Activated CD4-positive, alpha-beta T cell treated with anti-CD3 and anti-CD28 coated beads for 1 hour (primary cell): ENCODE measurements at places on chromosomes 13 and 19.

DNA sequence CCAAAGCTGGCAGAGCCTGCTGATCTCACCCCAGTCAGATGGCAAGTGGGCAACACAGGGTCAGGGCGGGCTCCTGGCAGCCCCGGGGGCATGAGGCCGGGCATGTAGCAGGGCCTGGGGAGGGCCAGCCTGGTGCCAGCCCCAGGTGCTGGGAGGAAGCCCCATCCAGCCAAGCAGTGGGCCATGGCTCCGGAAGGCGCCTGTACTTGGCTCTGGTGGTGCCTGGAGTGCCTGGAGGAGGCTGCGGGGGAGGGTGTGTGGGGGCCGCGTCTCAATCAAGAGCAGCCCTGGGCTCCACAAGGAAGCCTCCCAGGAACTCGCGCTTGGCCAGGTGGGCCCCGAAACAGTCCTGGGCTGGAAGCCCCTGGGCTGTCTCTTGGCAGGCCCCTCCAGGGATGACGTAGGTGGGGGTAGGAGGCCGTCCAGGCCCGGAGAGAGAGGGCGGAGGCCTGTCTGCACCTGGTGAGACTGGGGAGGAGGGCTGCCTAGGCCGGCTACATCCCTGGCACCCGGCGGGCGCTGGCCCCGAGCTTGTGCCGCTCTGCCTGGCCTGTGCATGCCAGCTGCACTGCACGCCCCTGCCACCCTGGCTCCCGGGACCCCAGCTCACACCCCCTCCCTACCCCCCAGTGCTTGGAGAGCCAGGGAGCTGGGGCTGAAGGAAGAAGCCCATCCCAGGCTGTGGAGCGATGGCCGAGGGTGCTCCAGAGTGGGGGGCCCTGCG lies 45.9 kb downstream of the COMP start:
- DNase-seq: no peak

- no peak for DNase-seq
Measured at GRCh38 chr13:41364043-41364442, 53.0 kb downstream of the NAA16 start.

DNA sequence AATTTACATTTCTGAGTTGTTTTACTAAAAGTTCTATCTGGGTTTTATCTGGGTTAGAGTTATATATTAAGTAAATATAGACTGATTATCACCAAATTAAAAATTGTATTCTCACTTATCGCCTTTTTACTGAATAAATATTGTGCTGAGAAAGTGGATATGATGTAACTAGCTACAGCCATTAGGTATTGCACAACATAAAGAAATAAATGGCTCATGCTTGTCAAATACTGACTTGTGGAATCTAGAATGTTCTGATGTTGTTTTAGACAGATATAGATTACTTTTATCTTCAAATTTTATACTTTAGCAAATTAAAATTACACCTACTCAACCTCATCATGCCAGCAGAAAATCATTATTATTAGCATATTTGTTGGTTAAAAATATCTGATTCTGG lies 1277.1 kb upstream of the MIR17HG start:
- no peak for DNase-seq

- no peak for DNase-seq
Measured at GRCh38 chr13:99053636-99054233, 75.9 kb upstream of the DOCK9 start.

DNA sequence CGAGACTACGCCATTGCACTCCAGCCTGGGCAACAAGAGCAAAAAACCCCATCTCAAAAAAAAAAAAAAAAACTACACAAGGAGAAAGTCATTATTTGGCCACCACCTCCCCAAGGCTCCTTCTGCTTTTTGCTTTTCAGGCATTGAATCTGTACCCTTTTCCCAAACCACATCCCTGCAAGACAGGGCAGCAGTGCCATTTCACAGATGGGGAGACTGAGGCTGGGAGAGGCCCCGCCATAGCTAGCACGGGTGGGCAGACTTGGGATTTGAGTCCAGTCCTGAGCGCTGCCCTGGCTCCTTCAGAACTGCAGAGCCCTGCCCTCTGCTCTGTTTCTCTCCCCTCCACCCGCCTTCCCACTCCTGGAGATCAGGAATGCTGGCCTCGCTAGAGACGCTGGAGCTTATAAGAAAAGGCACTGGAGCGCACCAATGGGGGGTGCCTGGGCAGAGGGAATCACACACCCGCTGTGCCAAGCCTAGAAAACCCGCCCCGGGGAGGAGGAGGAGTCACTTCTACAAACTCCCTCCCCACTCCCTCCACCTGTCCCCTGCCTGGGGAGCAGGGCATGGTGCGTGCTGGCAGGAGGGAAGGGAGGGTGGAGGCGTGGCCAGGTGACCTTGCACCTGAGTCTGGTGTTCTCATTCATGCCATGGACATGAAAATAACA lies 17.6 kb downstream of the TJP3 start:
- no peak for DNase-seq

GRCh38 chr19:1106841-1107660 lies 3.3 kb downstream of the GPX4 start:
- DNase-seq: no peak

- DNase-seq: no peak
Measured at GRCh38 chr19:30333291-30334065, 38.7 kb upstream of the ZNF536 start.

DNA sequence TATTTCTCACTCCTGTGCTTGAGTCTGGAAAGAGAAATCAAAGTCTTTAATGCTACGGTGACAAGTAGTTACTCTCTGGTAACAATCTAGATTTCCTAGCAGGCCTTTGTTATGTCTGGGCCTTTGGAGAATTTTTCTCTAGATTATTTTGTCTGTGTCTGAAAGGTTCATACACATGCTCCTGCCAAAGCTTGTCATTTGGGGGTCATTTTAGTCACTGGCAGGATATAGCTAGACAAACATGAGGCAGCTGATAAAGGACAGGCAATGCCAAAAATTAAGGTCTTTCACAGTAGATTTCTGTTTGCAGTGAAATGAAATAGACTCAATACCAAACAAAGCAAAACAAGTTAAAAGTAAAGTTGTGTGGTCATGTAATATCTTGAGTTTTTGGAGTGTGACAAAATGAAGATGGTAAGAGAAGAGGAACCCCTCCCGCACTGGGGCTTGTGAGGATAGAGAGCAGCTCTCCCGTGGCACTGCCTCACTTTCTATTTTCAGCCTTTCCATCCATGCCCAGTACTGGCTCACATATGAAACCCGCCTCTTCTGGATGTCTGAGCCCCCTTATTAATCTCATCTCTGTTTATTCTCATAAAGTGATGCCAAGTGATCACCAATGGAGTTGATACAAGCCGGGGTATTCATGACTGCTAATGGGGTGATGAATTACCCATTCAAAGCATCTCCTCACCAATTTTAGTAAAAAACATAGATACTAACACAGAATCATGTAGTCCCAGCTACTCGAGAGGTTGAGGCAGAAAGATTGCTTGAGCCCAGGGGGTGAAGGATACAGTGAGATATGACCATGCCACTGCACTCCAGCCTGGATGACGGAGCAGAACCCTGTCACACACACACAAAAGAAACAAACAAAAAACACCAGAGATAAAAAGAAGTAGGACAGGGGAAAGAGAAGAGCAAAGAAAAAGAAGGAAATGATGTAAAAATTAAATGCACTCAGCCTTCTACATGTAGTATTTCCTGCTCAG lies 389.3 kb downstream of the FGF14 start:
- DNase-seq: no peak

DNA sequence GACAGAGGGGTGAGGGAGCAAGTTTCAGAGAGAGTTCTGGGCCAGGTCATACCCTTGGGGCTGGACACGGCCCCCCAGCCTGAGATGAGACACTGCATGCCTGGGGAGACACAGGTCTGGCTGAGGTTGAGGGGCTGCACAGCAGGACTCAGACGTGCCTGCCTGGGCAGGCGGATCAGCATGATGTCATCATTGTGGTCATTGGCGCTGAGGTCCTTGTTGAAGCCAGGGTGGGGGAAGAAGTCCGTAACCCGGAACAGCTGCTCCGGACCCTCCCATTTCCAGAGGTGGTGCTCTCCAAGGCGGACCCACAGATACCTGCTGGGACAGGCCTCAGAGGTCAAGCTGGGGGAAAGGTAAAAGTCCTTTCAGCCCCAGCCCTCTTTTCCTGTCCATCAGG lies 5.0 kb upstream of the KLK8 start:
- DNase-seq: no peak

DNA sequence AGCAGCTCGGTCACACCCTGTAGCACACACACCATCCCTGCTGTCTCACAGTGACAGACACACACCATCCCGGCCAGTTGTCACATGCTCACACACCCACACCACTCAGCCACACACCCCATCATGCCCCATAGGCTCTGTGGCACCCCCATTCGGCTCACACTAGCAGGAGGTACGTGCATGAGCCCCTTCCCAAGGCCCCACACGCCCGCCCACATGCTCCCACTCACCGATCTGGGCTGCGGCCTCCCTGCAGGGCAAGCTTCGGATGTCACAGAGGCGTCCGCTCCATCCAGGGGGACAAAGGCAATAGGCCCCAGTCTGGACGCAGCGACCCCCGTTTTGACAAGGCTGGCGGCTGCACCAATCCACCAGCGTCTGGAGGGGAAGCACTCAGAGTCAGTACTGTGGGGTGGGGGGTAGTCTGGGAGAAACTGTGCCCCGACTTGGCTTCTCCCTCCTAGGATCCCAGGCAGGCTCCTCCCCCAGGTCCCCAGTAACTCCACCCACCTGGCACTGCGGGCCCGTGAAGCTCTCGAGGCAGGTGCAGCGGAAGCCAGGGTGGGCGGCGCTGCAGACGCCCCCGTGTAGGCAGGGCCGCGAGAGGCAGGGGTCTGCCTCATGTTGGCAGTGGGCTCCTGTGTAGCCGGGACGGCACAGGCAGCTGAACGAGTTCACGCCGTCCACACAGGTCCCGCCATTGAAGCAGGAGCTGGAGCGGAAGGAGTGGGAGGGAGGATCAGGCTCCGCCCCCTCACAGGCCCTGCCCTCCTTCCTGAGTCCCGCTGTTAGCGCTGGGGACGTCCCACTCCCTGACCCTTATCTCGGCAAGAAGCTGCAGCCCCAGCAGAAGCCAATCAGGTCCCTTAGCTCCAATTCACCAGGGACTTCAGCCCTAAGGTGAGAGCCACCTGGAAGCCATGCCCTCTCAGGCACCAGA lies 20.1 kb downstream of the NOTCH3 start:
- no peak for DNase-seq

DNA sequence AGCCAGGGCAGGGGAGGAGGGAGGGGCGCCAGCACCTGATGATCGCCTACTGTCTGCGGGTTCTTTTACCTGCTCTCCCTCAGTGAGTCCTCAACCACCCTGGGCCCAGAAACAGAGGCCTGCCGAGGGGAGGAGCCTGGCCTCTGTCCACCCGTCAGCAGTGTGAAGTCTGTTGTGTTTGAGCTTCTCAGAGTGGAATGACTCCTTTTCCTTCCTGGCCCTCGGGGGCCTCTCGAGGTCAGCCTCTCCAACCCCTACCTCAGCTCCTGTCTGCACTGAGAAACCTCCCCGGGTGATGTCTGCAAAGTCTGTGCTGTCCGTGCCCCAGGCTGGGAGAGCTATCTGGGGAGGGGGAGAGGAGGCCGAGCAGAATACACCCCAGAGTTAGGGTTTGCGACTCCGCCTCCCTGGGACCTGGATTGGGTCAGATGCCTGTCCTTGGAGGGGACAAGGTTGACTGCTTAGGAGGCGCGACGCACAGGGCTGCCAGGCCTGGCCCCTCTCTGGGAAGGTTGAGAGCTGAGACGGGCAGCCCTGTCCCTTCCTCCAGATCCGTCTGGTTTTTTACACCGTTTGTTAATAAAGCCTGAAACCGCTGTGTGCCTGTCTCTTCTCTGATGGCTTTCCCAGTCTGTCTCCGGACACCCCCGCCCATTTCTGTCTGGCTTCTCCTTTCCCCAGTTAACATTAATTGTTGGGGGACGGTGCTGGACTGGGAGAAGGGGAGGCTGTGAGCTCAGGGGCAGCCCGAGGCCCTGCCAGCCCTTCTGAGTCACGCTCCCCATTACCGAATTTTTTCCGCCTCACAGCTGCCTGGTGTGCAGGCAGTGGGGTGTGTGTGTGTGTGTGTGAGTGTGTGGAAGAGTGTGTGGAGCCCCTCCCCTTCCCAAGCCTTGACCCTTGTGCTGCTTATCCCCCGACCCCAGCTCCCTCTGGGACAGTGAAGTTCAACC lies 989 bp upstream of the SSC5D start:
- peak; percentile 34 for DNase-seq

GRCh38 chr13:84050536-84050935 lies 168.3 kb upstream of the SLITRK1 start:
- no peak for DNase-seq

DNA sequence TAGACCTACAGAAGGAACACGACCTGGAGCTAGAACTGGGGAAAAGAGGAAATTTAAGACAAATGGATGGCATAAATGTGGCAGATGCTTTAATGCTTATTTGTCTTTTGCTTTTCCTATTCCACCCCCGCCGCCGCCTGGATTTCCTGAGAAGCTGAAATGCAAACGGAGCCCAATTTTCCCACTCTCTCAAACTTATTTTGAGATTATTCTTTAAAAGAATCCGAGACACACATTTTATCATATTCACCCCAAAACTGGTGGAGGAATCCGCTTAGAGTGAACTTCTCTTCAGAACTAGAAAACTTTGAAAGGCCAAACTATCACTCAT lies 5.8 kb downstream of the POU4F1 start:
- DNase-seq: no peak

DNA sequence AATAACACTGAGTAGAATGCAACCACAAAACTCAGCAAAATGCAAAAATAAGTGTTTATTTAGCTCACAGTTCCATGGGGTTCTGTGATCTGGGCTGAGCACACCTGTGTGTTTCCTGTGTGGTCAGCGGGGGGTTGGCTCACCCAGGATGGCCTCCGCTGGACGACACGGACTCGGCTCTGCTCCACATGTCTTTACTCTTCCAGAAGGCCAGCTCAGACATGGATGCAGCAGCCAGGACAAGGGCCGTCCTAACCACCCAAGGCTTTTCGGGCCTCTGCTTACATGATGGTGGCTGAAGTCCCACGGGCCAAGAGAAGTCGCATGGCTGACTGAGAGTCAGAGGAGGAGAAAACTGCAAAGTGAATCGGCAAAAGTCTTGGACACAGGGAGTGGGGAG lies 153.5 kb upstream of the IRS2 start:
- DNase-seq: no peak

DNA sequence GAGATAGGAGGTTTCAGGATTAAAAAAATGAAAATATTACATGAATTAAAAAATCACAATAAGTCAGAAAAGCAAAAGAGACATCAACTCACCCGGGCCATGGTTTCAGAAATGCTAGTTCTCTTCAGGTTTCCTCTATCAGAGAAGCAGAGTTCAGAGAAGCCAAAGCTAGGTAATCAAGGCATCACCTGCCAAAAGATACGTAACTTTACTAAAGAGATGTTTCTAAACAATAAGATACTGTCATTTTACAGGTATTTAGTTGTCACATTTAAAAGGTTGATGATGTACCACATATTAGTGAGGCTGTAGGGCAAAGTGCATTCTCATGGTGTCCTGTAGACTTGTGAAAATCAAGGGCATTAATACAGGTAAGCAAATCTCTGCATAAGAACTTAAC lies 51.2 kb downstream of the ZNF45 start:
- no peak for DNase-seq

GRCh38 chr13:106212386-106213010 lies 323.0 kb downstream of the EFNB2 start:
- no peak for DNase-seq
